Hematopoietic multipotent progenitor cell (in vitro differentiated cells): ENCODE measurements at places on chromosomes 6 and 20.

DNA sequence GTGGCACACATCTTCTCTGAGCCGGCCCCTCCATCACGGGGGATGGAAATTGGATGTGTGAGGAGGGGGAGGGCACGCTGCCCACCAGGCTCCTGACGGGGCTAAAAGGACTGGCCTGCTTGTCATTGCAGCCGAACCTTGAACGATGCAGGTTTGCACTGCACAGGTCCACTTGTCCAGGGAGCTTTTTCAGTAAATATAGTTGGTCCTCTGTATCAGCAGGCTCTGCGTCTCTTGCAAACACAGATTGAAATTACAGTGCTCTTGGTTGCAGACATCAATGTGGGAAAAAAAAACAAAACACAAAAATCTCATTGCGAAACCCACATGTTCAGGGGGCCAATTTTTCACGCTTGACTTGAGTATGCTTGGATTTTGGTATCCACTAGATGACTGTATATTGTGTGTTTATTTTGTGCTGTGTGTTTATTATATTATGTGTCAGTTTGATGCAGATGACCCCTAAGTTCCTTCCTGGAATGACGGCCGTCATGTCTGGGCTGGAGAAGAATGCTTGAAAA lies 29.2 kb downstream of the ERMARD start:
- no peak for DNase-seq

GRCh38 chr20:37394543-37395409 lies 48.8 kb downstream of the SRC start:
- no peak for DNase-seq

- no peak for DNase-seq
Measured at GRCh38 chr20:528923-529604, 14.5 kb downstream of the CSNK2A1 start.

DNA sequence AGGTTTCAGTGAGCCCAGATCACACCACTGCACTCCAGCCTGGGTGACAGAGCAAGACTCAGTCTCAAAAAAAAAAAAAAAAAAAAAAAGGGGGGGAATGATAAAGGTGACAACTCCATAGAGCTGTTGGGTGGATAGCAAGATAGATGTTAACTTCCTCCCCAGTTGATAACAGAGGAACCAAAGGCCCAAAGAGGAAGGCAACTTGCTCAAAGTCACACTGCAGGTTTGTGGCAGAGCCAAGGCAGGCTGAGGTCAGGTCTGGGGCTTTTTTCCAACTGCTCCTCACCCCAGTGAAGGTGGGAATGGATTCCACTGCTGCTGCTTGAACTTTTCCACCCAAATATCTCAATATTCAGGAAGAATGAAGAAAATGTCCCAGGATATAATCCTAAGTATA lies 26.7 kb downstream of the HCK start:
- peak; percentile 11 for DNase-seq

GRCh38 chr6:33252759-33253158 lies 18.9 kb downstream of the VPS52 start:
- no peak for DNase-seq

DNA sequence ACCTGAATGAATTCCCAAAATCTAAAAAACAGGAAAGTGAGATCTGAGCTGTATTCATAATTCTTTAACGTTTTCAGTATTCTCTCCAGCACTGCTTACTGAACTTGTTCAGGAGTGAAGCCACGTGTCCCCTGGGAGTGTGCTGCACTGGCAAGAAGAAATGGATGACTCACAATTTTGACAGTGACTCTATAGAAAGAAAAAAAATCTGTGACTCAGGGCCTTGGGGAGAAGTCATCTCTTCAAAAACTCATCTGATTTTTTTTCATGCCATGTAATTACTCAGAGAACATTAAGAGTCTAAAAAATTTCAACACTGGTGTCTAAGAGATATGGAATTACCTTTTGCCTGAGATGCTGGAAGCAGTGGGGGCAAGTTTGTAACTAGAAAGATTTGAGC lies 39.7 kb downstream of the ANKEF1 start:
- no peak for DNase-seq

DNA sequence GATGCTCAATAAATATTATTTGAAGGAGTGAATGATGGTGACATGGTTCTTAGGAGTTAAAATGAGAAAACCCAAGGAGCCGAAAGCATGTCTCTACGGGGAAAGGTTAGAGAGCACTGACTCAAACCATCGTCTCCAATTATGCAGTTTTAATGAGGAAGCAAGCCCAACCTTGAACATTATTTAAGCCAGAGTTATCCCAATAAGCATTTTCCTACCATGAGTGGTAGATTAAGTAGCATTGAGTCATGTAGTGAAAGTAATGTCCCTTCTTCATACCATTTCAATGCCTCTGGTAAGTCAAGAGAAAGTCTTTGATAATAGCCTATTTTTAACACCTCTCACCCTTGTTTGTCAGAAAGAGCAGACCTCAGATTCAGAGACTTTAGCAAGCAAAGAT lies 13.5 kb downstream of the TSHZ2 start:
- DNase-seq: no peak

- no peak for DNase-seq
Measured at GRCh38 chr20:61599061-61599531, 347.0 kb downstream of the CDH4 start.
